ENCODE measurements at places on chromosomes 6 and 20.

- DNase-seq: peak; percentile 90
Measured at GRCh38 chr6:112235956-112236355, 18.4 kb downstream of the LAMA4 start.

DNA sequence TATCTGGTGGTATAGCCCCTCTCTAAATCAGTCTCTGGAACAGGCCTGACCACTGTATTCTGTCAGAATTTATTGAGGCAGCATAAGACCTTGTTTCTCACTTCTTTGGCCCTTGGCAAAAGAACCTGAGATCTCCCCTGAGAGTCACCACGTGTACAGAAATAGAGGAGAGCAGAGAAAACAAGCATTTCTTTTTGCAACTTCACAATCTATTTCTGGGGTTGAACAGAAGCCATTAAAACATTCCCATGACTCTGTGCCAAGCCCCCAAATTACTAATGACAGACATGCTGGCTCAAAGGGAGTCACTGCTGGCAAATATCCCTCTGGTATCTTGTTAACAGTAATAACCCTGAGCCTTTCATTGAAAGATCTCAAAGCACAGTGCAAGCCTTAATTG lies 395.3 kb downstream of the MAFB start:
- no peak for DNase-seq

- peak; percentile 60 for DNase-seq
Measured at GRCh38 chr6:87830907-87831306, 128.9 kb upstream of the AKIRIN2 start.

- no peak for DNase-seq
Measured at GRCh38 chr6:120805276-120805675, 529.0 kb downstream of the TBC1D32 start.

- DNase-seq: no peak
Measured at GRCh38 chr6:2669067-2669700, 81.5 kb downstream of the MYLK4 start.

DNA sequence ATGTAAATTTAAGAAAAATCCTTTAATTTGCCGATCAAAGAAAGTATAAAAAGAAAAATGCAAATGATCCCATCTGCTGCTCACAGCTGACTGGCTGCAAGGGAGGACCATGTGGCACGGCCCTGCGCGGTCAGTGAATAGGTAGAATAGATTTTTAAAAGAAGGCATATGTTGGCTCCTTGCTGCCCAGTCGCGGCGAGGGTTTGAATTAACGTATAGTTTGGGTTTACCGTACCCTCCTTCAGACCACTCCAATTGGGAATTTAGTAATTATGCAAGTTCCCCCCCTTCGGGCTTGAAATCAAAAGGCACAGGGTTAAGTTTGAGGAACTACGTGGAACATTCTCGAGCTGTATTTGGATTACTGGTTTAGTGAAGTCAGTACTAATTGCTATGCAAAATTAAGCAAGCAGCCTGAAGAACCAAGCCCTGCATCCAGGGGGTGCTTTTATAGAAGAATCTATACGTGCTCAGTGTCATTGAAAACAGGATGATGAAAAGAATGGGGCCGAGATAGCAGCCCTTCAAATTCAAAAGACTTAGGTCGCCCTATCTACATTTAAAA lies 1.1 kb upstream of the BEND3 start:
- peak; percentile 54 for DNase-seq

DNA sequence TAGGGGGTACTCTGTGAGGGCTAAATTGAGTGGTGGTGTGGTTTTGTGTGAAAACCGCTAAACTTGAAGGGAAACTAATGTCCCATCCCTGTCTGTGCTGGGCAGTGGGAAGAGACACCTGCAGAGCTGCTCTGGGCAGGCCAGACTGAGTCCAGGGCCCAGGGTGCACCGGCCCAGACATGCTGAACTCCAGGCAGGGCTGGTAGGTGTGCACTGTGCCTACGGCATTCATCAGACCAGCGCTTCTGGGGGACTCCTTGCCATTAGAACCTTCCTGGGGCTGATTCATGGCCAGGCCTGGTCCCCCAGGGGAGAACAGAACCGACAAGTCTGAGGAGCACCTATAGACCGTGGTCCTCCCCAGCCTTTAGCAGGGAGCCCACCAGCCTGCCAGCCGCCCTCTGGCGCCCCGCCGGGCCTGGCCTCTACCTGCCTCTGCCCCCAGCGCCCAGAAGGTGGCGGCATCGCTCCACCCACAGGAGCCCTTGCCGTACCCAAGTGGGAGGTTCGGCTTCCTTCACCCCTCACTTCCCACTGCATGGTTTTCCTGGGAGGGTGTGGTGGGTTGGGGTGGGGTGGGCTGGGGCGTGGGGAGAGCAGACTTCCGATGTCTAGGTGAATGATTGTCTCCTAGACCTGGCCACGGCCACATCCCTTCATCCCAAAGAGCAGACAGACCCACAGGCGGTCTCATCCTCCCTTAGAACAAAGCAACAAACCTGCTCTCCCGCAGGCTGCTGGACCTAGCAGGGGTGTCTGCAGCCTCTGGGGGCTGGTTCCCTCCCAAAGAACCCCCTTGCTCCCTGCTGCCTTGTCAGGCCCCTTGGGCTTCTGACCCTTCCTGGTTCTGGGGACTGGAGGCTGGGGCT lies 15.5 kb downstream of the CCDC167 start:
- peak; percentile 12 for DNase-seq

GRCh38 chr6:49453221-49453620 lies 9.8 kb downstream of the MMUT start:
- no peak for DNase-seq

- DNase-seq: no peak
Measured at GRCh38 chr6:143863771-143864170, 503 bp upstream of the ZC2HC1B start.

- DNase-seq: no peak
Measured at GRCh38 chr6:135395136-135395535, 102.4 kb downstream of the AHI1 start.

GRCh38 chr20:22379472-22379871 lies 204.9 kb downstream of the FOXA2 start:
- no peak for DNase-seq

GRCh38 chr6:20417819-20418218 lies 16.1 kb downstream of the E2F3 start:
- DNase-seq: no peak

DNA sequence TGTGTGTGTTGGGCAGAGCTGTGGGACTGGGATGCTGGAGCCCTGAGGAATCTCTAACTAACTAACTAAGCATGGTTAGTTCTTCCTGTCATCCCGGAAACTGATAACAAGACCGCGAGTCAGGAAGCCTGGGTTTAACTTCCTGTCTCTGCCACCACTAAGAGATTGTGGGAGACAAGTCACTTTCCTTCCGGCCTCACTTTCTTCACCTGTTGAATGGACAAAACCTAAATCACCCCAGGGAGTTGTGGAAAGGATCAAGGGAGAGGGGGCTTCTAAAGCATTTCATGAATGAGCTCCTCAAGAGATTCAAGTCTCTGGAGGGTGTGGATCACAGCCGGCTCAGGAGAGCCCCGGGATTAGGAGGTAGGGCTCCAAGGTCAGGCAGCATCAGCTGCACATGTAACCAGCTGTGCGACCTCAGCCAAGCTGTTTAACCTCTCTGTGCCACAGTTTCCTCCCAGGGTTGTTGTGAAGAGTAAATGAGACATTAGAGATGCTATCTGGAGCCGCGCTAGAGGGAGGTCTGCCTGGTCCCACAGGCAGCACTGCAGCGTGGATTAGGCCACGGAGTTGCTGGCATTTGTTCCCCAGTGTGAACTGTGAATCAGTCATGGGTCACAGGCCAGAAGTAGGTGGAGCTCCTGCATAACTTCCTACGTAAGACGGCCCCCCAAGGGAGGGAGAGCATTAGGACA lies 105.1 kb downstream of the TOX2 start:
- DNase-seq: no peak

- no peak for DNase-seq
Measured at GRCh38 chr6:16306334-16306733, 67.9 kb downstream of the GMPR start.

- DNase-seq: peak; percentile 9
Measured at GRCh38 chr6:112150363-112150762, 63.0 kb downstream of the FAM229B start.

GRCh38 chr20:13822459-13822858 lies 37.6 kb downstream of the NDUFAF5 start:
- DNase-seq: no peak

- no peak for DNase-seq
Measured at GRCh38 chr6:113636357-113636824, 220.8 kb upstream of the MARCKS start.

DNA sequence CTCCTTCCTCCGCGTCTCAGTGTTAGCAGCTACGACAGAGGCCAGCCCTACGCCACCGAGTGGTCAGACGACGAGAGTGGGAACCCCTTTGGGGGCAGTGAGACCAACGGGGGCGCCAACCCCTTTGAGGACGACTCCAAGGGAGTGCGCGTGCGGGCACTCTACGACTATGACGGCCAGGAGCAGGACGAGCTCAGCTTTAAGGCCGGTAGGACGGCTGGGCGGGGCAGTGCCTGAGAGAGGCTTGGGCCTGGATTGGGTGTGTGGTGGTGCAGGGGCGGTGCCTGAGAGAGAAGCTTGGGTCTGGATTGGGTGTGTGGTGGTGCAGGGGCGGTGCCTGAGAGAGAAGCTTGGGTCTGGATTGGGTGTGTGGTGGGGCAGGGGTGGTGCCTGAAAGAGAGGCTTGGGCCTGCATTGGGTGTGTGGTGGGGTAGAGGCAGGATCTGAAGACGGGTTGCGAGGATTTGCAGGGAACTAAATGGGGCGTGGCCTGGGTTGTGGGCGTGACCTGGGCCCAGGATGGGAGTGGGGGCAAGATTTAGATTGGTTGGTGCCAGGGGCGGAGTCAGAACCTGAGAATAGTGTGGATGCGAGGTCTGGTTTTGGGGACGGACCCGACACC lies 24.4 kb downstream of the SPDEF start:
- peak; percentile 10 for DNase-seq

GRCh38 chr6:149275621-149276020 lies 41.9 kb upstream of the TAB2 start:
- peak; percentile 18 for DNase-seq

- no peak for DNase-seq
Measured at GRCh38 chr20:23327617-23328333, 22.8 kb upstream of the NXT1 start.

- no peak for DNase-seq
Measured at GRCh38 chr6:90388395-90388794, 91.8 kb upstream of the BACH2 start.

DNA sequence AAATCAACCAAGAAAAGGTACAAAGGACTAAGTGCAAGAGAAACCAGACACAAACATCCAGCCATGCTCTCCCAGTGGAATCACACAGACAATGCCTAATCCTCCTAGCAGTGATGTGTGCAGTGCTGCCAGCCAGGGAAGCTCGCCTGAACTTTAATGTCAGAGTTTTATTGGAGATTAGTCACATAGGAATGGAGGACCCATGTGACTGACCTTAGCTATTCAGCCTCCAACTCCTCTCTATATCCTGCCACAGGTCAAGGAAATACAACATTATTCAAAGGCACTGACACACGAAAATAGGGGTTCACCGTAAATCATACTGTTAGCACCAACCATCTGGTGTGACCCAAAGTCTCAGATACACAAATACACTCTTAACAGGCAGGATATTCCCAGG lies 684.6 kb downstream of the DOK5 start:
- no peak for DNase-seq

DNA sequence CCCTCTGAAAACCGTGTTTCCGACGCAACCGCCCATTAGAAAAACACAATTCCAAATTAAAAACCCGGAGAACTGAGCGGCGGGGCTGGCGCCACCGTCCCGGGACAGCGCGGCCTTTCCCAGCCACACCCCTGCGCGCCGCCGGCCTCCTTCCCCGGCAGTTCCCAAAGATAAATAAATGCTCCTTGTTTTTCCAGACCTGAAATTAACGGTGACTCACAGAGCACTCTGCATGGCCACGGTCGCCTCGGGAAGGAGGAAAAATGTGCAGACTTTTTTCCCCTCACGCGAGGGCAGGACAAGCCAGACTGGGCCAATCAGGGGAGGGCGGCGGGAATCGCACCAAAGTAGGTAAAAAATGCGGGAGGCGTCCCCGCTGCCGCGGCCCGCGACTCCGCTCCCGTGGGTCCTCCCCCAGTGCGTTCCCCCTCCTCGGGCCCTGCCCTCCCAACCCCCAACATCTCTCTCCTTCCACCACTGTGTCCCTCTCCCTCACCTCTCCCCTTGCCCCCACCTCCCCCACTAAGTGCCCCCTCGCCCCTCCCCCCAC lies 828 bp upstream of the DSTN start:
- DNase-seq: peak; percentile 22

DNA sequence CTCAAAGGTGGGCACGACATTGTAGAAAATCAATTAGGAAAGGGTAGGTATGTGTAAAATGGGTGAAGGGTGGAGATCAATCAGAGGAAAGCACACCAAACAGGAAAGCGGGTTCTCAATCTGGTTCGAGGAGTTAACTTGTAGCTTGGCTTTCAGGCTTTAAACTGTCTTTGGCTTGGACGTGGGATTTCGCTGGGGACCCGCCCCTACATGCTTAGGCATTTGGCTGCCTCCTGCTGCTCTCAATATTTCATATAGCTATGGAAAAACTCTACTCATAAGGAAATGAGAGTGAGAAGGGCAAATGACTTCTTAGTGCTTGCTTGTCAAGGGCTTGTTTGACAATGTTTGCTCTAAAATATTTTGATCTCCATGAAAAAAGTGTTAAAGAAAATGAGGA lies 38.1 kb upstream of the PDE7B start:
- DNase-seq: no peak

DNA sequence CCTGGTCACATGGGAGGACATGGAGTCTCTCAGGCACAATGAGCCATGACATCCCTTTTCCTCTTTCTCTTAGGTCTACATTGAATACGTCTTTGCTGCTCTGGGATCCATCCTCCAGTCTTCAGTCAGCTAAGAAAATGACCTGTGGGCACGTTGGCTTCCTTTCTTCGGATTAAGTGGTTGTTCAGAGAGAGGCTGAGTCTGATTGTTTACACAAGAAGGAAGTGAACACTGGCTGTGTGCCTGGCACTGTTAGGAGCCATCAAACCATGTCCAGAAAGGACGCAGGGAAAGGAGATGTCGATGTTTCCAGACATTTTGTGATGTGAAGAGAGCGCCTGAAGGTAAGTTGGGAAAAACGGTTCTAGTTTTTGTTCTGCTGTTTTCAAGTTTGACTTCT lies 309.9 kb upstream of the CDYL start:
- no peak for DNase-seq

DNA sequence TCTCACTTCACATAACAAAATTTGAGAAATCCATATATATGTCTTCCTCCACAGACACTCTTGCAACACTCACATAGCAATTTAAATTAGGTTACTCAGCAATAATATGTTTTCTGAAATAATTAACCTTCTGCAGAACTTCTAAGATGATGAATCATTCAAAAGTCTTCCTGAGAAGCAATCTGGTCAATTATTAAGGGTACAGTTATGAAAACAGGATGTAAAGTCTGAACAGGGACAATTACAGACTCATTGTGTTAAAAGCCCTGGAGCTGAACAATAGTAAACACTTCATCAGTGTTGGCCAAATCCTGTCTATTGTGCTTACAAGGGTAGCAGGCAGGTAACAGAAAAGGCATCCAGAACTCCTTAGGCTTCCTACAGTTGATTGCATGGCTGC lies 75.4 kb downstream of the FILIP1 start:
- DNase-seq: no peak
